ENCODE measurements at places on chromosomes 11 and 22. TPM values are rescaled to one million over a fixed set of nuclear protein-coding genes. Genes with fewer than 3 reads are reported as not detected.

GRCh38 chr11:8354622-8355415 is 91.1 kb upstream of the LMO1 start:
- DNase-seq, result no peak

DNA sequence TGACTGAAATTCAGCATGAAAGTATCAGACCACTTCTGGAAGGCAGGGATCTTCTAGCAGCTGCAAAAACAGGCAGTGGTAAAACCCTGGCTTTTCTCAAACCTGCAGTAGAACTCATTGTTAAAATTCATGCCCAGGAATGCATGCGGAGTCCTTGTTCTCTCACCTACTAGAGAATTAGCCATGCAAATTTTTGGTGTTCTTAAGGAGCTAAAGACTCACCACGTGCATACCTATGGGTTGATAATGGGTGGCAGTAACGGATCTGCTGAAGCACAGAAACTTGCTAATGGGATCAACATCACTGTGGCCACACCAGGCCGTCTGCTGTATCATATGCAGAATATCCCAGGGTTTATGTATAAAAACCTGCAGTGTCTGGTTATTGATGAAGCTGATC is 19.1 kb downstream of the ZBTB44 start:
- no peak for DNase-seq

DNA sequence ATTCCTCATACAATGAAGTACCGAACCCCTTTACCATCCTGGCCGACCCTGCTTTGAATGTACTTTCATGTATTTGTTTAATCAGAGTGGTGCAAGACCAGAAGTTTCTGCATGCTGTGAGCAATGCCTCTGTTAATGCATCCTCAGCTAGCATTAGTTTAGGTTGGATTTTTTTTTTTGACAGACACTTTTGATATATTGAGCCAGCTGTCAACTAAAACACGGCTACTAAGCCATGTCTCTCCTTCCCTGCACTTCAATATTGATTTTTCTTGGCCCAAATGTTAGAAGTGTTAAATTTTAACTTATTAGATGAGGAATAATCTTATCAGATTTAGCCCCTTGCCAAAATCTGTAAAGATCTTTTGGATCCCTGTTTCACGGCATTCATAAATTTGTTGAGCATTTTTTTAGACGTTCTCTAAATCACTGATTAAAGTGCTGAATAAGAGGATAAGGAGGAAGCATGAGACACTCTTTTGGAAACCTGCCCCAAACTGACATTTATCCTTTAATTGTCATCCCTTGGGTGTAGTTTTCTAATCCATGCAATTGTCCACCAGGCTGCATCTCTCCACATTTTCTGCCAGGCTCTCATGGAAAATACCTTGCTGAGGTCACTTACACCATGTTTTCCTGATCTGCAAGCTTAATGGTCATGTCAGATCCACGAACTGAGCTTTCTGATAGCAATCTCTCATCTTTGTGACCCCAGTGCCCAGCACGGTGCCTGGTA is 130.7 kb downstream of the FEZ1 start:
- peak; percentile 81 for DNase-seq

- no peak for DNase-seq
Measured at GRCh38 chr11:26127336-26127735, 204.6 kb upstream of the ANO3 start.

GRCh38 chr11:95459291-95460042 is 228.5 kb upstream of the SESN3 start:
- DNase-seq, result peak; percentile 46

DNA sequence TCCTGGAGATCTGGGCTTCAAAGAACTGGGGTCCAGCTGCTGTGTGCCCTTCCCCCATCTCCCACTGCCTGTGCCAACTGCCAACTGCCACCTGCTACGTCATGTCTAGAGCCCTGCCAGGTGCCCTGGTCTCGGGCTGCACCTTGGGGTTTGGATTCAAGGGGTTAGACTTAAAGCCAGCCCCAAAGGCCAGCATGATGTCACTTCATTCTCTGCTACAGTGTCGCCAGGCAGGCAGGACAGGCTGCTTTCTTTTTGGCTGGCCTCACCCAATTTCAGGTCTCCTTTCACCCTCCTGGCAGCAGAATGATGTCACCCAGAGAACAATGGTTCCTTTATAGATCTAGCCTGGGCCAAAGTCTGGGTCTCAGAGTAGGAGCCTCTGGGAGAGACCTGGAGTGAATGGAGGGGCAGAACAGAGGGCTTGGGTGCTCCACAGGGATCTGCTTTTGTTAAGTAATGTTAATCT is 79.5 kb upstream of the CRYBB3 start:
- no peak for DNase-seq

DNA sequence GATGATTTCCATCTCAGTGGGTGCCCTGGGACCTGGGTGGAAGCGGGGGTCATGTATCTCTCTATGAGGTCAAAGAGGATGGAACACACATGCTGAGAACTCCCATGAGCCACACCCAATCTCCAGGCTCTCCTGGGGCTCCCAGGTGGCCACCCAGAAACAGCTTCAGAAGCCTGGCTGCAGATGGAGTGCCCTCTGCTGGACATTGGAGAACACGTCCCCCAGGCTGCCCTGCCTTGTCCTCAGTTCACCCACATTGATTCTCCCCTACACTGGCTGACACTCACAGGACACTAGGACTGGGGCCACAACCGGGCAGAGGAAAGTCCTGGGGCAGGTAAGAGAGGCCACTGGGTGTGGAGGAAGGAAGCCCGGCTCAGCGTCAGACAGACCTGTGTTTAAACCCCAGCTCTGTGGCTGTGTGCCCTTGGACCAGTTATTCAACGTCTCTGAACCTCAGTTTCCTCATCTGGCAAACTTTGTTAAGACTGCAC is 4.5 kb upstream of the NOL12 start:
- DNase-seq, result peak; percentile 80

DNA sequence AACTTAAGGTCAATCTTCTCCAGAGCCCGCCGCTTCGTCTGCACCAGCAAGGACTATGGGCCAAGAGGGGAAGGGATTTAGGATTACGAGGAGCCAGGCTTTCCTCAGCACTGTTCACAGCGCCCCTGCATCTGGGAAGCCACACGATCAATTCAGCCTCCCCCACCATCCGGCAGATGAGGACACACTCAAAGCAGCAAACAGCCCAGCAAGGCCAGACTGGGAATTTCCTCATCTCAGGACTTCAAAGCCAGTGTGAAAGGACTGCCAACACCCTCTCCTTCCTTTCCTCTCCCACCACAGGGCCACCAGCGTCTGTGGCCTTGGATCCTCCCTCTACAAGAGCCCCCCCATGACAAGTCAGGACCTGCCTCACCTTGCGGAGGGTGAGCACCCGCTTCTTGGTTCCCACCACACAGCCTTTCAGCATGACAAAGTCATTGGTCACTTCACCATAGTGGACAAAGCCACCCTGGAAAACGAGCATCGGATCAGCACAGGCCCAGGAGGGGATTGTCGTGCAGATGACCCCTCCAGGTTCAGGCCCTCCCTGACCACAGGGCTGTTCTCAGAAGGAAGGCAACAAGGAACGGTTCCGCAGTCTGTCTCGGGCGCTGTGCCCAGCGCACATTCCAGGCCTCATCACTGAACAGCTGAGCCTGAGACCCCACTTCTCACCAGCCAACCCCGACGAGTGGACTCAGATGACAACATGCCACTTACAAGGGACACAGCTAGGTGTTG is 6.0 kb downstream of the RPL3 start:
- no peak for DNase-seq

DNA sequence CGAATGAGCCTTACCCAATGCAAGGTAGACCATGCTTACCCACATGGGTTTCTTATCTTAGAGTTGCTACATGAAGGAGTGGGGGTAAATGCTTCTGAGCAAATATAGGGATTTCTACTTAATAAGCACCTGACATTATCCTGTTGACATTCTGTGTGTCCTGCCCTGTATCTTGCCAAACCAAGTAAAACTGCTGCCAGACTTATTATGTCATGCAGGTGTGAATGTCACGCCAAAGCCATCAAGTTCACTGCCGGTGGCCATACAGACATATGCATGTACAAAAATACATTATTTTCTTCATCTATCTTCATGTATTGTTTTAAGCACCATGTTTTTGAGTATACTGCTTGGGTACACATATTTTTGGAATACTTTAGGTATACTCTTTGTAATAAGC is 70.2 kb downstream of the NOX4 start:
- no peak for DNase-seq

DNA sequence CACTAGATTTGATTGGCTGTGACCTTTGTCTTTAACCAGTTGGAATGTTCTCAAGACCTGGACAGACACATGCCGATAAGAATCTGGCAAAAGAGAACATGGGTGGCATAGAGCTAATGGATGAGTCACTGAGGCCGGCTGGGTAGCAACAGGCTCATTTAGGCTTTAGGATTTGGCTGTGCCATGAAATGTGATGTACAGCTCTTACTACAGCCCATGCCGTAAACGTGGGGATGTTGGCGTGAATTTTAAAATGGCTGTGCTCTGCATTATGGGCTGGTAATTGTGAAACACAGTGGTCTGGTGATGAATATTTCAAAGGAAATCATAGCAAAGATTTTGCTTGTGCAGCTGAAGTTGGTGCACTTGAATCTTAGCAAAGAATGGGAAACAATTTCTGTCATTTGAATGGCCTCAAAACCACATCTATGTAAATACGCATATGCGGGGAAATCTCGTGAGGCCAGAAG is 332.4 kb downstream of the TBC1D22A start:
- no peak for DNase-seq

GRCh38 chr11:112225753-112226061 is 521 bp upstream of the PTS start:
- DNase-seq, result no peak

DNA sequence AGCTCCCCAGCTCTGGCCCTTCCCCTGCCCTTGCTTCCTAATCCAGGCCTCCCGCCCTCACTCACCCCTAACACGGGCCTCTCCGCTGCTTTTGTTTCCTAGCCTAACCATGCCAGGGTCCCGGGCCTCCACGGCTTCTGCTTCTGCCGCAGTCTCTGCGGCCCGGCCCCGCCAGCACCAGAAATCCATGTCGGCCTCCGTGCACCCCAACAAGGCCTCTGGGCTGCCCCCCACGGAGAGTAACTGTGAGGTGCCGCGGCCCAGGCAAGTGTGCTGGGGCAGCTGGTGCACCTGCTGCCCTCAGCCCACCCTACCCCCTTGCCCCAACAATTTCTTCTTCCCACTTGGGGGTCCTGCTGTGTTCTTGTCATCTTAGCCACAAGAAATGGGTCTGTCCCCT is 13.1 kb downstream of the RCOR2 start:
- DNase-seq, result no peak

- no peak for DNase-seq
Measured at GRCh38 chr11:19628018-19628417, 84.6 kb upstream of the NAV2 start.

GRCh38 chr11:134634897-134635831 is 223.1 kb upstream of the B3GAT1 start:
- DNase-seq, result no peak

GRCh38 chr11:117437041-117437790 is 109.6 kb downstream of the CEP164 start:
- DNase-seq, result no peak

- DNase-seq, result no peak
Measured at GRCh38 chr11:1231396-1232020, 8.6 kb downstream of the MUC5B start.

DNA sequence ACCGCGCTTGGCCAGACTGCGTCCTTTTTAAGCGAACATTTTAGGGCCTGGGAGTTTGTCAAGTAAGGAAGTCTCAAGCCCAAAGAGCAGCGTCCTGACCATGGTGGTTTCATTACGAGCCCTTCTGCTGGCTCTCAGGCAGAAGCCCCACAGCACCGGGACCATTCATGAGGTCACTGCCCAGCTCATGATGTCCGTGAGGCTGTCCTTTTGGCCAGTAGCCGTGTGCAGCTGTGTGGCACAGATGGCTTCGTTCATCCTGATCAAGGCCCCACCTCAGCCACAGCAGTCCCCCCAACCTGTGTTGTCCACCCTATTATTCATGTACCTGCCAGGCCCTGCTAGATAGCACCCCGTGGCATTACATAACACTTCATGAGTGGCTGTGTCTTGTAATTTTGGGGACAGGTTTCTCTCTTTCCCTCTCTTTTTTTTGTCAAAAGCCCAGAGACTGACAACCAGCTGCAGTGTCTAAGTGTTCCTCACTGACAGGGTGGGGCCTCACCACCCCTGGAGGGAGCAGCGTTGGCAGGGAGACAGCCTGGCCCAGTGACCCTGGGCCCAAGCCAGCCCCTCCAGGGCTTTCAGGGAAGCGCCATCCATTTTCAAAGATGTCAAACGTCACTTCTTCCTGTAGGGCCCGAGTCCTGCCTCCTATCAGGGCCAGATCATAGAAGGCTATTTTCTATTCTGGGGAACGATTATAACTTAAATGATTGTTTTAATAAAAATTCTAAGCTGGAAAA is 21.8 kb upstream of the CABP7 start:
- no peak for DNase-seq

IGSF22 gene
- not detected for total RNA-seq

SNX32 gene
- 2.1 TPM for total RNA-seq

TST gene
- total RNA-seq, result 31.3 TPM

VPREB1 gene
- not detected for total RNA-seq

SLN gene
- total RNA-seq, result 1.1 TPM

CUL5 gene
- total RNA-seq, result 62.3 TPM

OR5B21 gene
- not detected for total RNA-seq

TNNT3 gene
- total RNA-seq, result not detected

Measured in A673 (cell line).